ENCODE measurements at places on chromosomes 4 and X.

GRCh38 chrX:15939737-15940136, 85.1 kb upstream of the AP1S2 start:
- no peak for DNase-seq

- DNase-seq = no peak
Observed at GRCh38 chr4:187362937-187363857, 632.4 kb upstream of the ZFP42 start.

- no peak for DNase-seq
Observed at GRCh38 chr4:155679343-155679742, 12.7 kb downstream of the GUCY1A1 start.

GRCh38 chr4:84286048-84286447, 213.0 kb downstream of the NKX6-1 start:
- DNase-seq = no peak

- DNase-seq = no peak
Observed at GRCh38 chr4:119310826-119311225, 11.1 kb downstream of the FABP2 start.

- DNase-seq = no peak
Observed at GRCh38 chrX:46953597-46953996, 41.4 kb downstream of the JADE3 start.

GRCh38 chrX:98480606-98481005, 1596.9 kb downstream of the RPA4 start:
- no peak for DNase-seq

DNA sequence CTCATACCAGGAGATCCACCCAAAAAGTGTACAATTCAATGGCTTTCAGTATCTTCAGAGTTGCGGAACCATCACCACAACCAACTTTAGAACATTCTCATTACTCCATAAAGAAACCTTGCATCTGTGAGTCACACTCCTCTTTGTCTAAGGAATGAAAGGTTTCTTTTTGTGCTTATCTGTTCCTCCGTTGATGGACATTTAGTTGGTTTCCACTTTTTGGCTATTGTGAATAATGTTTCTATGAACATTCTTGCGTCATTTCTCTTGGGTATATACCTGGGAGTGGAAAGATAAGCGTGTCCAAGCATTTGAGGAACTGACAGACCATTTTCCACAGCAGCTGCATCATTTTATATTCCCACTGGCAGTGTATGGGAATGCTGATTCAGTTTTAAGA, 10.6 kb downstream of the FAM184B start:
- DNase-seq = no peak

GRCh38 chr4:8762356-8762755, 109.3 kb downstream of the HMX1 start:
- no peak for DNase-seq

GRCh38 chr4:181525634-181526033, 717.6 kb upstream of the TENM3 start:
- DNase-seq = no peak

DNA sequence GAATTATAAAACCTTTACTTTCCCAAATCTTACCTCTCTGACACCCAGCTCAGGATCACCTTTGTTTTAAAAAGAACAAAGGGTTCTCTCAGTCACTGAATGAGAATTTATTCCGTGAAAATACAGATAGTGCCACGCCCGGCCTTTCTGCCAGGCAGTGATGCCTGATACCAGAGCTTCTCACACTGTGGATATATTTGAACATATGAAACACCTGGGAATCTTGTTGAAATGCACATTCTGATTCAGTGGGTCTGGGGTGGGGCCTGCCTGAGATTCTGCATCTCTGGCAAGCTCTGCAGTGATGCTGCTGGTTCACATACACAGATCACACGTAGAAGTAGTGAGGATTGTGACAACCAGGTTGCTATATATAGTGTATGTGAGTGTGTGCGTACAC, 46.0 kb downstream of the ELOVL6 start:
- DNase-seq = no peak

GRCh38 chr4:174307694-174308093, 24.0 kb downstream of the CEP44 start:
- DNase-seq = no peak

GRCh38 chr4:7922466-7922865, 17.2 kb downstream of the AFAP1 start:
- DNase-seq = no peak

DNA sequence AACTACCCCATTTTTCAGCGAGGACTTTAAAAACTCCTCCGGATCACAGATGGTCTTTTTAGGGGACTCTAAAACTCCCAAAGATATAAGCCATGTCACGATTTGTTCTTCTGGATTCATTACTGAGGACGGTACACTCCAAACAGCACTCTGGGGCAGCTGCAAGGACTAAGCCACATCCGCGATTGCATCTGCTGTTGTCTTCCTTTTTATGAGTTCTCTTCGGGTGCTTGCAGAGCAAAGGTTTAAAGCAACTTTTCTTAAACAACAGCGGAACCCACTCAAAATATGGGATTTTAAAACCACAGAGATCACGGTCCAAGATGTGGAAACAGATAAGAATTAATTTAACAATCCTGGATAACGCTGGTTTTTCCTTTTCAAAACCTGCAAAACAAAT, at the start of gene ARHGEF6:
TSS of gene ARHGEF6 (minus strand) at position 170 of the 400 bp plus-strand sequence. CDS start at position 120, 50 bp downstream.
- DNase-seq = no peak

GRCh38 chrX:1455948-1456280, 3.2 kb upstream of the ASMTL start:
- no peak for DNase-seq

GRCh38 chr4:83618991-83619645, 83.2 kb downstream of the GPAT3 start:
- DNase-seq = no peak

DNA sequence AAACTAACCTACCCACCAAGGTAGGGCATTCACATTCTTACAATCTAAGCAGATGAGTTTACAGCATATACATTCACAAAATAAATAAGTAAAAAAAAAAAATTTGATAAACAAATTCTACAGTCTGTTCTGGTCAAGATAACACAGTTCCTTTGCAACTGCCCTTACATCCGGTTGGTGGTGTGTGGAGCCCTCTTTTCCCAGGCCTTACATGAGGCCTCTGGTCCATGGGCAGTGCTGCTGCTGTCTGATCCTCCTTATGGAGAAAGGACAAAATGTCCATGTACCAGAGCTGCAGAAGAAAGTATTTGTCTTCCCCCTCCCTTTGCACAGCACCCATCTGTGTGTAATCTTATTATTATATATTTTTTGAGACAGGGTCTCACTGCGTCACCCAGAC, 2.2 kb upstream of the SEPTIN11 start:
- DNase-seq = no peak

DNA sequence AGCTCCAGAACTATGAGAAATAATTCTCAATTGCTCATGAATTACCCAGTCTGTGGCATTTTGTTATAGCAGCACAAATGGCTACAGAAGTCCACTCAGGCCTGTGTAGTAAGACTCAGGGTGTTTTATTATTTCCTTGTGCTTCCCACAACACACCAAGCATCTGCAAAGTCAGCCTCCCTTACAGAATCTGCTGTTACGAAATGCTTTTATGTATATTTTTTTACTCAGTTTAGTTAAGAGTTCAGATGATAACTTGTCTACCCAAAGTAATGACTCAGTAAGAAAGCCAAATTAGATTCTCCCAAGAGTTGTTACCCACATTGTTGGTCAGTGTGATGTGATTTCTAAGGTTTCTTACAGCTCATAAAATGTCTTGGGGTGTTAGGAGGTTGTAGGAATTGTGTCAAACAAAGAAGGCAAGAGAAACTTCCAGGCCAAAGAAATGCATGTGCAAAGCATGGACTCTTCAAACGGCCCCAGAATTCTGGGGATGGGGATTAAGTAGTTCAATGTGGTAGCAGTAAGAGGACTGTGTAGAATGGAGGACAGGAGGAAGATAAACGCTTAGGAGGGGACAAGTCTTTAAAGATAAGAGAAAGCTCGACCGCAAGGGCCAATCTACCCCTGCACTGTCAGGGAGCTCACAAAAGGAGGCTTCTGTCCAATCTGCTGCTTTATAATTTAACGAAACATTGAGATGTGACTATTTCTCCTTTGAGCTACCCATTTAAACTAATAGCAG, 35.4 kb upstream of the TMEM184C start:
- no peak for DNase-seq

- no peak for DNase-seq
Observed at GRCh38 chr4:40283413-40283812, 51.7 kb upstream of the CHRNA9 start.

DNA sequence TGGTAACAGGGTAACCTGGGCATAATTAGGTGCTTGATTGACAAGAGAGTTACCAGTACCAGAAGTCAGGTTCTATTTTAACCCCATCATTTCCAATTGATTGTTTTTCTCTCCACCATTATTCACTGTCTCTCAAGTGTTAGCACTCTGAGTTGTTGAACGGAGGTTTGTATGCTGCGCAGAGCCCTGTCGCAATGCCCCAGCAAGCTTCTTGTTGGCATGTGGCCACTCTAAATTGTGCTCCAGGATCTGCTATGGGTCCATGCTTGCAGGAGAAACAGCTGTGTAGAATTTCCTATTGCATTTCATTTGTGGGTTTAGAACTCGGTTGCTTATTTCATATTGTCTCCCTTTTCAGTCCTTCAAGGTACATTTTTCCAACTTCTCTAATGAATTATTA, 98.2 kb downstream of the KLHL8 start:
- DNase-seq = no peak

DNA sequence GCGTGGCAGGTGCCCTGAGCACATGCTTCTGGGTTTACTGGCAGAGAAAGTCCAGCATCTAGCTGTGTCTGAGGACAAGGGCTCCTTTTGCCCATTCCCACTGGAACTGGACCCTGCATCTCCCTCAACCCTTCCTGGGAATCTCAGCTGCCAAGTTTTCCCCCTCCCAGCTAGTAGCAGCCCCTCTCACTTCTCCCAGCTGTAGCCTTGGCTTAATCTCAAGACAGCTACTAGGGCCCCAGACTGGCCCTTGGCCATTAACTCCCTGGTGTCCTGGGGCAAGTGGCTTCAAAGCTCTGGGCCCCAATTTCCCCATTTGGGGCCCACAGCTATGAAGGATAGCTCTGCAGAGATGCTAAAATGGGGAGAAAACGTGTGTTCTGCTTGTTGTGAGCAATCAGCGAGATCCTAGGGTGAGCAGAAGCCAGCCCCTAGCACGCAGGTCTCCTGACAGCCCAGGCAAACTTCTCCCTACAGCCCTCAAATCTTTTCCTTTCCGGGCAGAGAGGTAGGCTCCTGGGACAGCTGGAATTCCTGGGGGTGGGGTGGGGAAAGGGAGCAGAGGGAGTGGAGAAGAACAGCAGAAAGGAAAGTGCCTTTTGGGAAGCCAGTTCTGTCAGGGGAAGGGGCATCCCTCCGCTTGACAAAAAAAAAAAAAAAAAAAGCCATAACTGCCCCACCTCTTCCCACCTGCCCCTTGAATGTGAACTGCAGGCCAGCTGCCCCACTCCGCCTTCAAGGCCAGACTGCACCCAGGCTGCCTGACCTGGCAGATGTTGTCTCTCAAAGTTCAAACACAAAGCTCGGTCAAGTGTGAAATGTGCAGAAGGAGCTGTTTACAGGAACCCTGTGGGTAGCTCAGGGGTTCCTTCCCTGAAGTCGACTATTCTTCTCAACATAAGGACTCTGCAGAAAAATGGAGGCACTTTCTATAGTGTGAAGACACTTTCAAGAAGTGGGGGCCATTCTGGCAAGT, 16.6 kb downstream of the FGD1 start:
- DNase-seq = no peak

- no peak for DNase-seq
Observed at GRCh38 chr4:21290562-21290961, 590.3 kb downstream of the PACRGL start.

- DNase-seq = no peak
Observed at GRCh38 chrX:10102046-10102704, 54.6 kb upstream of the CLCN4 start.

DNA sequence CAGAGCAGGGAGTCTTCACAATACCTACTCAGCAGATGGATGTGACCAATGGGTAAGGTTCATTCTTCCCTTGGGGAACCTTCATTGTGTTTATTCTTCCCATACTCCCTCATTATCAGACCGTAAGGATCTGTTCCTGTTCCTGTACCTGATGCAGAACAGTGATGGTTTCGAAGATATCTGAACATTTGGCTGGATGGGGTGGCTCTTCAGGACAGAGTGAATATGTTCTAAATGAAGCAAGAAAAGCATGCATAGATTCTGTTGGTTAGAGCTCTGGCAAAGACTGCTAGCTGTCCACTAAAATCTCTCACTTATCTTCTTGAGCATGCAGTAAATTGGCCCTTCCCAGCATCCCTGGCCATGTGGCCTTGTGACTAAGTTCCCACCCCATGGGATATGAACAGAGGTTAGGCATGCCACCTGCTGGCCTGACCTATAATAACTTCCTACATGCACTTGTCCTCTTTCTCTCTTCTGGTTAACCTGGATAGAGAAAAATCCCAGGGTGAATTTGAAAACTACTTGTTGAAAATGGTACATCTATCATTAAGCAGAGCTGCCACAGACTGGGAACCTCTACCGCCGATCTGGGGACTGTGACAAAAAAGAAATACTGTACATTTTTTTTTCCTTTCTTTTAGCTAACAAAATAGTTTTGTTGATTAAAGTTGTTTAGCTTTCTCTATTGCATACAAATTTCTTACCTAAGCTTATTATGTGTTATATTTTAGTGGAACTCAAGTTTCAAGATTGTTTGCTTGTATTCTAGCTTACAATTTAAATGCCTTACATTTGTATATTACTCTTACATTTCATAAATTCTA, 60.0 kb upstream of the BANK1 start:
- no peak for DNase-seq

DNA sequence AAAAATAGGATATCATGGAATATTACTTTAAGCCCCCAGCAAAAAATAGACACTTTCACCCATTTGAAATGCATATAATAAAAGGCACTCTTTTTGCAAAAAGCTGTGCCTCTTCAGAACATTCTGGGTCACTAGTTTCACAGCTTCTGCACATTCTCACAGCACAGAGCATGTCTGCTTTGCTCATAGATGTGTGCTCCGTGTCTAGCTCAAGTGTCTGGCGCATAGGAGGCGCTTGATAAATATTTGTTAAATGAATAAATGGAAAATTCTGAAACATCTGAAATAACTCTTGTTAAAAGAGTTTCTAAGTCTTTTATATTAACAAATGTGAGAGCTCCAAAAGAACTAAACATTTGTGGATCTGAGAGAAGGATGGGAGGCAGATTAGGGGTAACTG, 275.2 kb downstream of the PTTG2 start:
- DNase-seq = no peak

DNA sequence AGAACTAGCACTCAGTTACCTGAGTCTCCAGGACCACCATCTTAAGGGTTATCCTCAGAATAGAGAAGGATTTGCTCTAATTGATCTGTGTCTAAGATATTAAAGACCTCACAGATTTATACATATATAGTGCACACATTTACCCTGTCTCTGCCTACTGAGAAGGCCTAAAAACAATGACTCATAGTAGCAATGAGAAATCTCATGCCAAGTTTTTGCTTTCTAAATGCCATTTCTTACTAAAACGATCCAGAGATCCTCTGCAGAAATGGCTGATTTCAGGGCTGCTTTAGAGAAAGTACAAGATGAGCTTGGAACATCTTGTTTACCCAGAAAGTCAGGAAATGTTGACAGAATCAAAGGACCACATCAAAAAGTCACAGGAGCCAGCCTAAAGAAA, 79.1 kb upstream of the INPP4B start:
- DNase-seq = no peak

Data from cortex of kidney (tissue), 1 donor.